ENCODE measurements at places on chromosomes 6 and 20.

DNA sequence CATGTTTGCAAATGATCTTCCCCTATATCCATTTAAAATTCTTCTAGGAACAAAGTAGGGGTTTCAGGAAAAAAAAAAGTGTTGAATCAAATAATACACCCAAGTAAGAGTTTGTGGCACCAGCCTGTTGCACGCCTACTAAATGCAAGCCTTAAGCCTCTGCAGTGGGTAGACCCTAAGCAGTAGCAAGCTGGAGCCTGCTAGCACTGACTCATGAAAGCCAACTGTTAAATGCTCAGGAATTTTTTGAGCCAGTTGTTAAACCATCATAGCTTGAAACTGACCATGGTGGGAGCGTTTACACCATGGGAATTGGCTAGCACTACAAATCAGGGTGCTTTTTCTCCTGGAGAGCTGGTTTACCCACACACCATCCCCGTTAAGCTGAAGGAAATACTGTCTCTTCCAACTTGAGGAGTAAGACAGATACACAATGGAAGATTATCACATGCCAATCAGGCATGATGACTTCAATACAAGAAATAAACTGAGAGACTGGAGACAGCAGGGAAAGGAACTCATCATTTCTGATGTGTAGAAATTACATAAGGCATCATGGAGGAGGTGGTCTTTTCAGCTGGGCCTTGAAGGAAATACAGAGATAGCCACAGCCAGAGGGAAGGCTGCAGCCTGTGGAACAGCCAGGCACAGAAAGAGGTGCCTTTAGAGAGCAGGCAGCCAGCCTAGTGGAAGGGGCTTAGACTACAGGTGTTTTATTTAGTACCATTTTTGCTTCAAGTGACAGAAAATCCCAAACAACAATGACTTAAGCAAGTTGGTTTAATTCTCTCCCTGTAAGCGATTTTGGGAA is 110.8 kb downstream of the SNX5 start:
- DNase-seq = no peak

DNA sequence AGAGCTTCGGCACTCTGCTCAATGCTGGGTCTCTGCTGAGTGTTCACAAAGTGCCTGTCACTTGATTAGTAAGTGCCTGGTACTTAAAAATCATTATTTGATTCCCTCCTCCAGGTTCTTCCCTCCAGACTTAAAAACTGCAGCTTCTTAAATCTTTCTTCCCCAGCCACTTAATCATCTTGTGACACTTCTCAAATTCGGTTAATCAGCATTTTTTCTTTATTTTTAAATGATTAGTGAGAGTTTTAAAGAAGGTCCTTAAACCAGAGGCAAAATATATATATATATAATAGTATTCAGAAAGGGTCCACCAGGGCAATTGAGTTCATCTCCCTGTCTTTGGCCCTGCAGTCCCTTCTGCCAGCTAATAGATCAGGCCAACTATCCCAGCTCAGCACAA is 8.0 kb upstream of the BANF2 start:
- no peak for DNase-seq

DNA sequence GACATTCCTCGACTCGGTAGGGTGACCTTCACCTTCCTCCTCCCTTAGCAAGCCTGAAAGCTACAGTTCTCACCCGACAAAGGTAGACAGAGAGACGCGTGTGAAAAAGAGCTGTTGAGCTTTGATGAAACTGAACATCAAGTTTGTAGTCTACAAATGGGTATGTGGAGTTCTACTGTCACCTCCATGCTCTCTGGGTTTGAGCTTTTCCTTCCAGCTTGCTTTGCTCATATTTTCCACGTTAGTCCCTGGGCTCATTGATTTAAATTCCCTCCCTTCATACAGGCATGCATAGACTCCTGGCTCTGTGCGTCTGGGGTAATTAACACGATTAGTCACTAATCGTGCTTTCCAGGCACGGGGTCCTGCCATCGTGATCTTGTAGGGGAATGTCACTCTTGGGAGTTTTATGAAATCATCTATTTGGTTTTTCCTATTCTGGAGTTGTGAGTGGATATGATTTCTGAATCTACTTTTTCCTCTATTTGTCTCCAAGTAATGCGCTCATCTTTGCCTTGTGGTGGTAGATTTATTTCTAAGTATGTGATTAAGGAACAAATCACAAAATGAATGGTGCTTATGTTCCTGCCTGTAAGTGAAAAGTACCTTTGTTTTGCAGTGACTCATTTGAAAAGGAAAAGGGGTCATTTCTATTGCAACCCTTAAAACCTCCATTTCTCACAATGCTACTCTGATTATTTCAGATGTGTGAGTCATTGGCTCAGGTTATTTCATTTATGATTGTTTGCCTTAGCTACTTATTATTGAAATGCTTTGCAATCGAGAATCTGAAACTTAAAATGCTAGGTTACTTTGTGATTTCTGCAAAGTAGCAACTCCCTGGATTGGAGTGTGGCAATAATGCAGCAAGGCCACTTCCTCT is 154.6 kb downstream of the ZDHHC14 start:
- no peak for DNase-seq

DNA sequence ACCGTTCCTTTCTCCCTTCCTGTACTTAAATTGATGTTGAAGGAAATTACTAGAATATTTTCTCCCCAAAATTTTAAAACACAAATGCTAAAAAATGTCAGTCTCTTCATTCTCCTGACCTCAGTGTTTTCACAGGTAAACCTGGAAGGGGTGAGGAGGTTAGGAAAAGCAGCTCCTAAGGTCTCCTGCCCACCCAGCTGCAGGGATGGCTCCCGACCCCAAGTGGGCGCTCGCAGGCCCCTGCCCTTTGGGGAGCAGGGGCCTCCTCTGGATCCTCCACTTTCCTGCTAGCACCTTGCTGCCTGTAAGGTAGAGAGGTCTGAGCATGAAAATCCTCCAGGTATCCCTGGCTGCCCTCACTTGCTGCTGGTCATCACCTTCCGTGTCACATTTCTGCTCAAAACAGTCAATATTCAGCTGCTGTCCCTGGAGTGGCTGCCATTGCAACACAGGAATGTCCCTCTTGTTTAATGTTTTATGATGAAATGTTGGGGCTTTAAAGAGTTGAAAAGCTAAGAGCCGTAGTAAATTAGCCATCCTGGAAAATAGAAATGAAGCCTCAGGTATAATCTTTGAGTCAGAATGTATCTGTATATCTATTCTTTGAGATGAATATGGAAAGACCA is 10.9 kb upstream of the HSP90AB1 start:
- no peak for DNase-seq

- DNase-seq = no peak
Observed at GRCh38 chr6:56766139-56766805, 123.6 kb upstream of the DST start.

- DNase-seq = no peak
Observed at GRCh38 chr20:45426320-45427016, 10.5 kb downstream of the PIGT start.

- no peak for DNase-seq
Observed at GRCh38 chr20:15236812-15237211, 899.4 kb upstream of the FLRT3 start.

DNA sequence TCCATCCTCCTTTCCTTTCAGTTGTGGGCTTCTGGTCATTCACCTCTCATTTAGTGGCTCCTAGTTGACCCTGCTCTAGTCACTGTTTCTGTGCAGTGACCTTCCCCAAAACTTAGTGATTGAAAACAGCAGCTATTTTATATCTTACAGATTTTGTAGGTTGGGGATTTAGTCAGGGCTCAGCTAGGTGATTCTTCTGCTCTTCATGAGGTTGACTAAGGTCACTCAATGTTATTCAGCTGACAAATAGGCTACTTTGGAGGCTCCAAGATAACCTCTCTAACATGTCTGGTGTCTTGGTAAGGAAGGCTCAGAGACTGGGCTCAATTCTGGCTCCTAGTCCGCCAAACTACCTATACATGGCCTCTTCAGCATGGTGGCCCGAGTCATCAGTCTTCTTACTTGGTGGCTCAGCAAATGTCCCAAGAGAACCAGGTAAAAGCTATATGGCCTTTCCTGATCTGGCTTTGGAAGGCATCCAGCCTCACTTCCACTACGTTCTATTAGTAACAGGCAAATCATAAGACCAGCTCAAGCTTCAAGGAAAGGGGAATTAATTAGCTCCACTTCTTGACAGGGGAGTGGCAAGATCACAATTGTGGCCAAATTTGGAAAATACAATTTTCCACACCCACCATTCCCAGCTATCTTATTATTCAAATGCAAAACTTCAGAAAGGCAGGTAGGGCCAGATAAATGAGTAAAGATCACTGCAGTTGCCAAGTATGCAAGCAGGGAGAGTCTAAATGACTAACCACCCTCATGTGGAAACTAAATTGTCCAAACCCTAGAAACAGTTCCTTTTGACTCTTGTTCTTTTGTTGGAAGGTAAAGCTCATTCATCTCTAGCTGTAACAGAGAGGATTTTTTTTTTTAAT is 50.5 kb upstream of the LTV1 start:
- no peak for DNase-seq

- DNase-seq = no peak
Observed at GRCh38 chr6:166419286-166419685, 36.5 kb upstream of the MPC1 start.

- DNase-seq = no peak
Observed at GRCh38 chr6:131966443-131966842, 15.3 kb upstream of the CCN2 start.

- DNase-seq = no peak
Observed at GRCh38 chr6:22598339-22598738, 29.0 kb downstream of the HDGFL1 start.

GRCh38 chr6:53809691-53810090 is 14.9 kb downstream of the LRRC1 start:
- DNase-seq = no peak

DNA sequence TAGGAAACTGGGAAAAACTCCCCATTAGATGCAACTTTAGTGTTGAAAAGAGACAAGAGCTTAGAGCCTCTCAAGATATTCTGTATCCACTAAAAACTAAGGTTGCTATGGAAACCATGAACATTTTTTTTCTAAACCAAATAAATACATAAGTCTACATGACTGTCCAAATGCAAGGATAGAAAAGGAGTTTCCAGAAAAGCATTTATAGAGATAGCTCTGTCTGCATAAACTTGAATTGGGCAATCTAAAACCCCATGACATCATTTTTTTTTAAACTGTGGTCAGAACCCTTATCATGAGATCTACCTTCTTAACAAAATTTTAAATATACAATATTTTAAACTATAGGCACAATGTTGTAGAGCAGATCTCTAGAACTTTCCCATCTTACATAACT is 36.4 kb upstream of the FAM83B start:
- DNase-seq = no peak

DNA sequence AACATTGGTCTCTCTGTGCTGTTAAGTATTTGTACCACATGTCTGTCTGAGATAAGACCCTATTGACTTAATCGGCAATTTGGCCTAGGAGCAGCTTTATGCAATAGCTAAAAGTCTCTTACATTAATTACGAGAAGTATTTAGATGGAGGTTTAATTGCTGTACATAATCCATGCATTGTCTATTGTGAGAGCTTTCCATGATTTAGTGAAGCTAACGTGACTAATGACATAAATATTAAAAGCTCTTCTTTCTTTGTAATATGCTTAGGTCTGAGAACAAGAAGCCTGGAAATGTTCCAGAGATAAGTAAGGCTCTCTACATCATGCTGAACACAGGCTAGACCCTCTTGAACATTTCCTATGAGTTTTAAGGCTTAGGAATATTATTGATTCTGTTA is 32.7 kb upstream of the FAM83B start:
- no peak for DNase-seq

GRCh38 chr6:119350202-119350951 is 816 bp upstream of the MAN1A1 start:
- DNase-seq = no peak

- DNase-seq = no peak
Observed at GRCh38 chr6:70163795-70164194, 139.1 kb downstream of the COL9A1 start.

- no peak for DNase-seq
Observed at GRCh38 chr6:91718198-91718597, 1131.3 kb upstream of the MAP3K7 start.

DNA sequence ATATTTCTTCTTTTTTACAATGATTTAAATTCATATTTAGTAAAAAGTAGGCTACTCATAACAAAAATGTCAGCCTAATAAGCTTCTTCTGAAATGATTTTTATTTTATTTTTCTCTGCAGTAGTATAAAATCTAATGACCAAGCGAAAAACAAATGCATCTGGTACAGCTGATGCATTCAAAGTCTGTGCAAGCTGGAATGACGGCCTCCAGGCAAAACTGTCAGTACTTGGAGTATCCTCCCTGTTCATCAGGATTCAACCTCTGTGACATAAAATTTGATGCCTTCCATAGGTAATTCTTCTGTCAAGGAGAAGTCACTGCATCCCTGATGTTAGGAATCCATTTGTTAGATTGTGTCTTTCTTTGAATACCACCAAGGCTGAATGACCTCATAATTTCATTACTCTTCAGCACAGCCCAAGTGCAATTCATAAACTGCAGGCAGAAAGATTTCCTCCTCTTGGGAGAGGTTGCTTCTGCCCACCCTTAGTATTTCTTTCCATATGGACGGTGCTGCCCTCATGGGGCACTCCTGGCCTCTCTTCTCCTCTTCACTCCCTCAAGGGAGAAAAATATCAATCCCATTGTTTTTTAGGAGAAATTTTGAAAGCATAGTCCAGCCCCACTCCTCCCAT is 146.4 kb upstream of the STXBP5 start:
- no peak for DNase-seq

DNA sequence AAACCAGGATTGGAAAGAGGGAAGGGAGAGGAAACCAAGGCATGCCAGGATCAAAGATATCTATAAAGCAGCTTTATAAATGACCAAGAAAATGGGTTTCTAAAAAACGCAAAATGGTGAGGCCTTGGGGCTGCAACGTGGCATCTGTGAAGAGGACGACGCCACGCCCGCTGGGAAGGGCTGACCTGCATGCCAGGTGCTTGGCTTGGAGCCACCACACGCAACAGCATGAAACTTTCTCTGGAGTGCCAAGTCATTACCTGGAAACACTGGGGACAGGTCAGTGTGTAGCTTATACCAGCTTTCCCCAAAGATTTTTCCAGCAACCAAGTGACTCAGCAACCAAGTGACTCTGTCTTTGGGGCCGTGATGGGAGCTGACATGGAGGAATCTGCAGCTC is 82.5 kb downstream of the POPDC3 start:
- DNase-seq = no peak

DNA sequence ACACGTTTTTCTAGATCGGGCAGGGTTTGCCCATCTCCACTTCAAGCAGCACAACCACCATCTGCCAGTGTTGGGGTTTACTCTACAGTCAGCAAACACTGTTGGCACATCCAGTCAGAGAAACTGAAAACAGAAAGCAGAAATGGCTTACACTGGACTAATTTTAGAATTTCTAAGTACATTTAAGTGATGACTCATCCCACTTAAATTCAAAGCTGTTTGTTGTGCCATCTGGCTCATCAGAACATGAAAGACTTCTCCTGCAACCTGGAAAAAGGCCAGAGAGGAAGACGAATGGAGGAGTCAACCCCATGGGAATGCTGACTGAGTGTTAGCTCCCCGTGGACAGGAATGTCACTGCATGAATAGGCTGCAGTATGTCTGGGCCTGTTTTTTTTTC is 21.8 kb downstream of the FAM209B start:
- DNase-seq = no peak

GRCh38 chr6:160519603-160520042 is 144.5 kb downstream of the LPA start:
- DNase-seq = no peak

All from effector CD8-positive, alpha-beta T cell (primary cell).